Stimulated activated CD4-positive, alpha-beta T cell treated with anti-CD3 and anti-CD28 coated beads, Interleukin-2, amount 100 ng/mL, for 4 hours (primary cell): ENCODE measurements at places on chromosomes 12 and 14.

DNA sequence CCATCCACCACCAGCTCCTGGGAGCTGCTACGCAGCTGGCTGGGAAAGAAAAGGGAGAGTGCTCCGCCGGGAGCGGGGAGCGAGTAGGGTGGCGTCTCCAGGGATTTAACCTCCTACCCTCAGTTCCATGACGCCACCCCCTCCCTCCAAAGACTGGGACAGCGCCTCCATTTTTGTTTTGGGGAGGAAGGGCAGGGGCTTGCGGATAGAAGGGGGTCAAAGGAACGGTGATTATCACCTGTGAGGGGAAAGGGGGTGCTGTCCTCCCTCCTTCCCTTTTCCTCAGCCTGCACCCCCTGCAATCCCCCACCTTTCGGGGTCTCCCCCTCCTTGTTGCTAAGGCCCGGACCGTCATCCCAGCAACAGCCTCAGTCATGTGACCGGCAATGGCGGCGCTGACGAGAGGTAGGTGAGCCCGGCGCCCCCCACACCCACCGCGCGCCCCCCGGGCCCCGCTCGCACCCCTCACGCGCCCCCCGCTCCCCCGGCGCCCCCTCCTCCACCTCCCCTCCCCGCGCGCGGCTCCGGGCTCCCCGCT is at the start of gene DTX3:
Gene DTX3, plus strand, starts transcription at position 371 of the 538 bp plus-strand sequence. CDS start 1,694 bp downstream, outside the sequence.
- DNase-seq = no peak

GRCh38 chr14:73761618-73762355 is 47.6 kb upstream of the PNMA1 start:
- no peak for DNase-seq

GRCh38 chr14:44405011-44405486 is 102.0 kb downstream of the FSCB start:
- no peak for DNase-seq

GRCh38 chr12:42582050-42582449 is 7.5 kb downstream of the PRICKLE1 start:
- DNase-seq = no peak

DNA sequence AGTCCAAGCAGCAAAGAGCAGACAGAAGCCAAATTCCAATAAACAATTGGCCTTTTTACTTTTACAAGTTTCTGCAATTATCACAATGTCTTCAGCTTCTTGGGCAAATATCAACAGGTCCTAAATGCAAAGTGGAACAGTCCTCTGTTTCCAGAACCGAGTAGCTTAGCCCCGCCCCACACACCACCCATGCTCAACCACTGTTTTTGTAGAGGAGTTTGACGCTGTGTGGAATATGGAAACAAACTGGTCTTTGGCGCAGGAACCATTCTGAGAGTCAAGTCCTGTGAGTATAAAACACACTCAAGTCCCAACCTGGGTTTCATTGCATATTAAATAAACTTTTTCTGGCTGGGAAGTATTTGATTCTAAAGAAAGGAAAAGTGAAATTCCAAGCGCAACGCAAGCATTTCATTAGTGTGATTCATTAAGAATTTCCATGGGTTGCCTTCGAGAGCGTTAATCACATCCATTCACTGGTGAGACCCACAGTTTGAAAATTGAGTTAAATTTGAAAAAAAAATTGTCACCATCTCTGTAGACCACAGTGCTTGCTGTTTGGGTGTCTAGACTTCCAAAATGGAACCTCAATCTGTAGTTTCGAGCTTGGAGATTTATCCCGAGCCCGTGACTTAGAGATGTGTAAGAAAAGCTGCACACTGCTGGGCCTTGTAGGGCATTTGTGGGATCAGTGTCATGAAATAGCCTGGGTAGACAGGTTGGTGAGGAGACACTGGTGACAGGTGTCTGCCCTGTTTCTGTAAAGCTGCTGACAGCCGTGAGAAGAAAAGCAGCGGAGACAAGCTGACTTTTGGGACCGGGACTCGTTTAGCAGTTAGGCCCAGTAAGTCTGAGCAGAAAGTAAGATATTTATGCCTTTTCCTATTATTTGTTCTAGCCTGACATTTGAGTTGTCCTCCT is 96.1 kb downstream of the DAD1 start:
- DNase-seq = no peak

GRCh38 chr12:74535536-74535935 is 2.1 kb upstream of the ATXN7L3B start:
- no peak for DNase-seq

GRCh38 chr12:90712671-90713070 is 242.3 kb downstream of the CCER1 start:
- no peak for DNase-seq

DNA sequence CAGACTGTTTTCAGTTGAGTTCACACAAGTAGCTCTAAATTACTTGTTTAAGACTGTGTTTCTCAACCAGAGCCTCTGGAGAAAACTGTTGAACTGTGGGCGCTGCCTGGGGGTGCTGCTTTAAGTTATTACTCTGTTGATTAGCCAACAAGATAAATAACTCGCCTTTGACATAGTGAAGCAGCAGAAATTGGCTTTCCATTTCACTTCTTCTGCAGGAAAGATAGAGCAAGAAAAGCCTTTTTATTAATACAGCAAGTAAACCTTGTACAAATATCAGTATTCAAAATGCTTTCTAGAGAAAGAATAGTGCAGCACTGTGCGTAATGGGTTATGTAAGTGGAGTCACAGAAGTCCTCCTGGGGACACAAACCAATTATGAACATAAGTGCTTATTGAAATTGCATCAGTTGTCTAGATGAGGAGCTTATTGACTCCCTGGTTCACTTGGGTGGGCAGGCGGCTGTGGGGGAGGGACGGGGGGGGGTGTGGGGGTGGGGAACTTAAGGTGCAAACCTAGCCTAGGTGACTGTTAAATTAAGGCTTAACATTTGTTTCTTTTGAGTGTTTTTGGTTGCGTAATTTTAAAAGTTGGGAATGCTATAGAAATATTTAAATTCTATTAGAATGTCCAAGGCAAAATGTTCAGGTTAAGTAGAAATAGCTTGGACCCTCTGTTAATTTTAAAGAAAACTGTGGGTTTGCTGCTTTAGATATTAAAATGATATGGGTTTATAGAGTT is 6.3 kb downstream of the FRS2 start:
- DNase-seq = no peak

DNA sequence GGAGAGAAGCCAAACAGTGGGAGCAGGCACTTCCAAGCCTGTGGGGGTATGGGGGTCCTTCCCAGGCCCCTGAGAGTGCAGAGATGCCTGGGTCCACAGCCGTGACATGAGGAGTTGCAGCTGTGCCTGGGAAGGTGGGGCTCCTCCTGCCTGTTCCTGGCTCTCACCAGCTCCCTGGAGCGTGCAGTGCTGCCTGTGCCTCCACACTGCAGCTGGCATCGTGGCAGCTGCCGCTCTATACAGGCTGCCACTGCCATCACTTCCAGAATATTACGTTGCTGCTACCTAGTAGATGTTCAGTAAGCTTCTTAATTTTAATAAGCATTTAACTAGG is 223.7 kb downstream of the KCNC2 start:
- no peak for DNase-seq

DNA sequence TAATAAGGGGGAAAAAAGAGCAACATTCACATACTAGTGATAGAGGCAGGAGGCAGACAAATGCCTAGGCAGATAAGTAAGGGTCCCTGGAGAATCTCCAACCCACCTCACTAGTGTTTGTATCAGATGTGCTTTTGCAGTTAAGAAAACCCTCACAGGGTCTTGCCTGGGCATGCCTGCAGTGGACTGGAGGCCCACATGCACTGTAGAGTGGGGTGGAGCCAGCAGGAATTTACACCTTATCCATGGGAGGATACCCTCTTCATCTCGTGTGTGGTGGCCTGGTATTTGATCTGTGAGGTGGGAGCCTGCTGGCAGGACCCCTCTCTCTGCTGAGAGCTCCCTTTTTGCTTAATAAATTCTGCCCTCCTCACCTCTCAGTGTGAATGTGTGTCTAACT is 238.0 kb upstream of the SLC16A7 start:
- DNase-seq = no peak

GRCh38 chr12:115440438-115440837 is 756.5 kb upstream of the TBX3 start:
- no peak for DNase-seq

- no peak for DNase-seq
Measured at GRCh38 chr14:98194821-98195220, 1077.2 kb downstream of the BCL11B start.

DNA sequence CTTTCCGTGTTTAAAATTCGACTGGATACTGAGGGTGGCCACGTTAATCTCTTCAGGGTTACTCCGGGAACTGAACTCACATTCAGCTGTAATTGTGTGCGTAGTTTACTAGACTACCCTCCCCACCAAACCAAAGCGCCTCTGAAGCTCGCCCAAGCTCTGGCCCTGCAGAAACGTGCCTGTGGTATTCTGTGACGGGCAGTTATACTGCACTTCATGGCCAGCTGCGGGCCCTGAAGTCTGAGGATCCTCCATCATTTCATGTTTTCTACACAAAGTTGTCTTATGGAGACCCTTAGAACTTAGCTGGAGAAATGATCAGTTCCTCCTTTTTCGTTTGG is 688 bp downstream of the ZNF26 start:
- no peak for DNase-seq

DNA sequence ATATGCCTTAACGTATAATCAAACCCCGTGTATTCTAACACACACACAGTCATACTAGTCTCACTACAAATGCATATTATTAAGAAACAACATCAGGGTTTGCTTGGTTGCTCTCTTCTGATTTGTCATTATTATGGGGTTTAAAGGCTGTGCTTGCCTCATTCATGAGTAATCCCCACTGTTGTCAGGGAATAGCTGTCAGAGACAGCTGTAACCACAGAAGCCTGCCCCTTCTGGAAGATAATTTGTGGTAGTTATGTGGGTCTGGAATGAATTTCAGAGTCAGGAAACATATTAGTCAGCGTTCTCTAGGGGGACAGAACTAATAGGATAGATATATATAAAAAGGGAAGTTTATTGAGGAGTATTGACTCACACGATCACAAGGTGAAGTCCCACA is 456.9 kb upstream of the TMEM132C start:
- DNase-seq = no peak

DNA sequence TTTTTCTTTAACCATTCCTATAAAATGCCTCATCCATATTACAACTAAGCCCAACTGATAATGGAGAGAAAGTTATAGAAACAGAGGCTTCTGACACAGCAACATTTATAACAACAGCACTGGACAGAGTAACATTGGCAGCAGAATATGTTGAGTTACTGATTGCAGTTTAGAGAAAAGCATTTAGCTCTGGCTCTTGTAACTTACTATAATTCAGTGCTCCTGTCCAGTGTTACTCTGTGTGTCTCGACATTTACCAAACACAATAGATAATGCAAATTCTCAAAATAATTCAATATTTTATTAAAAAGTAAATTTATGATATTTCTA is 356.1 kb downstream of the CEP128 start:
- no peak for DNase-seq

DNA sequence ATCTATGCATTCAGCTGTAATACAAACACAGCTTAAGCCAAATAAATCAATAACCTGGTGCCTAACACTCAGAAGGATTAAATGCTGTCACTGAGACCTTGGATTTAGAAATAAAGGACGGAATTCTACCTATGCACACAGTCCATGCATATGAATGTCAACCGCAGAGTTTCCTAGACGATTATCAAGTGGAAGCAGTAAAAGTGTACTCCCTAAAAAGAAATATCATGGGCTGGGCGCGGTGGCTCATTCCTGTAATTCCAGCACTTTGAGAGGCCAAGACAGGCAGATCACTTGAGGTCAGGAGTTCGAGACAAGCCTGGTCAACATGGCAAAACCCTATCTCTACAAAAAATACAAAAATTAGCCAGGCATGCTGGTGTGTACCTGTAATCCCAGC is 188.2 kb upstream of the DYRK2 start:
- no peak for DNase-seq

GRCh38 chr14:72439707-72440106 is 454.2 kb downstream of the DPF3 start:
- no peak for DNase-seq

- DNase-seq = no peak
Measured at GRCh38 chr14:74566174-74567141, 45.6 kb downstream of the LTBP2 start.

DNA sequence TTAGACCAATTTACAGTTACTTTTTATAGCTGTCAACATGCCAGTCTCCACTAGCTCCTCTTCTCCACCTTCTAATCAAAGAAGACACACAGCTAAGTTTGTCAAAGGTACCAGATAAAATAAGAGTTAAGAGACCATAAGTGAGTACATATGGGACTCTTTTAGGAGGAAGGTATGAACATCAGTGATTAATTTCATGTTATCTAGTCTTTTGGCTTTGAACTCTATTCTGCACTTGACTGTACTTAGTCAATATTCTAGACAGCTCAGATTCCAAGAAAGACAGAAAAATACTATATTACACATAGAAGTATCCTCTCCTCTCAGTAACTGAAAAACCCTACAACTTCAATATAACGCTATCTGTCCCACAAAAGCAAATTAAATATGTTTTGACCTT is 28.1 kb downstream of the CAPRIN2 start:
- DNase-seq = no peak

DNA sequence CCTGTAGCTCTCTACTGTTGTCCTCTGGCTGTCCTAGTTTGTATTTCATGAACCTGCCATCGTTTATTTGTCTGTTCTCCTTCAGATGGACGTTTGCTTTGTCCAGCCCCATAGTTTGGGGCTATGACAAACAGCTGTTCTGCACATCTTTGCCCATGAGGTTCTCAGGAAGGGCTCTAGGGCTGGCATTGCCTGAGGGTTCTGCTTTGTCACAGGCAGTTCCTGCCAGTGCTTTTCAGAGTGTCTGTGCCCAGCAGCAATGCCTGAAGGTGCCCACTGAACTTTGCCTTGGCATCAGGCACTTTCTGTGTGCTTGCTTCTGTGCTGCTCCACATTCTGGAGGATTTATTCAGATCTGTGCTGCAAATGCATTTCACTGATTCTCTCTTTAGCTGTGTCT is 361.3 kb downstream of the TMEM121 start:
- DNase-seq = no peak

DNA sequence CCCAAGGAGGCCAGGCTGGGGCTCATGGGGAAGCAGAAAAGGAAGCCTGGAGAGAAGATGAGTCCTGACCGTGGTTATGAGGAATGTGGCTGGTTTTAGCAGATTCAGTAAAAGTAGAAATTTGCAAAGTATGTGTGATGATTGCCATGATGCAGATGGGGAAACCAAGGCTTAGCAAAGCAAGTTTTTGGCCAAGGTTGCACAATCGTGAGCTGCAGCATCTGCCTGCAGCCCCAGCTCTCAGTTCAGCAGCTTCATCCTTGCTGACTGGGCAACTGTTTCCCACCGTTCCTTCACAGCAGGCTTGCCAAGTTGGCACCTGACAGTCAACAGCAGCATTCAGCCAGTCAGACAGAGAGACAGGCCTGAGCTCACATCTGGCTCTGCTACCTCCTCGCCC is 656.7 kb downstream of the MED13L start:
- no peak for DNase-seq

- DNase-seq = no peak
Measured at GRCh38 chr14:75042035-75042434, 9.2 kb downstream of the MLH3 start.

DNA sequence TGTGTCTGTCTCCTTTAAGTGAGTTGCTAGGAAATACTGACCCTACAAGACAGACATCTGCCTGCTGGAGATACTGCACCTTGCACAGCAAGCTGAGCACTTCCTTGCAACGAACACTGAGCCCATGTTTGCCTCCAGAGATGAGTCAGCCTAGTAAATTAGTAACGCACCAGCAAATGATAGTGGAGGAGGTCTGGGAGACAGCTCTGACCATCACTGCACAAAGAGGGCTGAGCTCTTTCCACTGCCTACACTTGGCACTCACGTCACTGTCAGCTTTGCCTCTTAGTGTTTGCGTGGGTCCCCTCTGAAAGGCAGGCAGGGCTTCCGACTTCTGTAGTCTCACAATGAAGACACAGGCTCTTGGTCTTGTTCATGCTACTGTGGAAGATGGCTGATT is 109.0 kb downstream of the APAF1 start:
- DNase-seq = no peak

- DNase-seq = no peak
Measured at GRCh38 chr12:88471331-88472045, 108.8 kb downstream of the KITLG start.
